ENCODE measurements at places on chromosomes 1 and 21.

GRCh38 chr1:232301246-232301645 is 328.7 kb downstream of the SIPA1L2 start:
- DNase-seq: no peak

DNA sequence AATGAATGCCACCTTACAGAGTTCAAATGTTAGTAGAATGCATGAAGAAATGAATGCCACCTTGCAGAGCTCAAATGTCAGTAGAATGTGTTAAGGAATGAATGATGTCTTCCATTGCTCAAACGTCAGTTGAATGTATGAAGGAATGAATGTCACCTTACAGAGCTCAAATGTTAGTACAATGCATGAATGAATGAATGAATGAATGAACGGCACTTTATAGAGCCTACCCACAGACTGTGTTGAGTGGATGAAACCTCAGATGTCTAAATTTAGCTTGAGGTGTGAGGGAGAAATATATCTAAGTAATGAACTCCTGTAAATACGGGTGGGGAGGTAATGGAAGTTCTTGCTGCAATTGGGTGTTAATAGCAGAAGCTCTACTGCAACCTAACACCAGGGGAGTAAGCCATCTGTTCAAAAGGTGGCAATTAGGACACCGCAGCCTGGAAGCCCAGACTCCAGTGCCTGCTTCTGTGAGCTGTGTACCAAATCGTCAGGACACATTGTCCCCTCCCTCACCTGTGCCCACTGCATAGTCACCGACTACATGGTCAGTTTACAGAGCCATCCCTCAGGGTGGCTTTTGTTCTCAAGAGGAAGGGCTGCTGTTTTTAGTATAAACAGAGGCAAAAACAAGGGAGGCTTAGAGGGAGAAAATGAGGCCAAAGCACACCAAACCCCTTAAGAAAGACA is 26.7 kb downstream of the SUSD4 start:
- no peak for DNase-seq

DNA sequence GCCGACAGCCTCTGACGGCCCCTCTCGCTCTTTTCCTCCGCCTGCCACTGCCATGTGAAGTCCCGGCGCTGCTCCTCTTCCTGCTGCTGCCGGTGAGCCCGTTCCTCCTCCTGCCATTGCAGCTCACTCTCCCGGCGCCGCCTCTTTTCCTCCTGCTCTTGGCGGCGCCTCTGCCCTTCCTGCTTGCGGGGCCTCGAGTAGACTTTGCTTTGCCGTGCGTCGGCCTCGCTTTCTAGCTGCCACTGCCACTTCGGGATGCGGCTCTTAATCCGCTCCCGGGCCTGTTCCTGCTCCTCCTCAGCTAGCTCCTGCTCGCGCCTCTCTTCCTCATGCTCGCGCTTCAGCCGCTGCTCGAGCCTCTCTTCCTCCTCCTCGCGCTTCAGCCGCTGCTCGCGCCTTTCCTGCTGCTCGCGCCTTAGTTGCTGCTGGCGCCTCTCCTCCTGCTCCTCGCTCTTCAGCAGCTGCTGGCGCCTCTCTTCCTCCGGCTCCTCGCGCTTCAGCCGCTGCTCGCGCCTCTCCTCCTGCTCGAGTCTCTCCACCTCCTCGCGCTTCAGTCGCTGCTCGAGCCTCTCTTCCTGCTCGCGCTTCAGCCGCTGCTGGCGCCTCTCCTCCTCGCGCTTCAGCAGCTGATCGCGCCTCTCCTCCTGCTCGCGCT is 4.3 kb downstream of the TCHH start:
- DNase-seq: peak; percentile 62

- no peak for DNase-seq
Observed at GRCh38 chr1:8418301-8418700, 100.4 kb downstream of the SLC45A1 start.

- DNase-seq: no peak
Observed at GRCh38 chr1:63668298-63668697, 75.1 kb downstream of the PGM1 start.

- DNase-seq: no peak
Observed at GRCh38 chr1:40575336-40575735, 43.9 kb downstream of the ZNF684 start.

- no peak for DNase-seq
Observed at GRCh38 chr1:65054481-65054880, 88.1 kb upstream of the JAK1 start.

GRCh38 chr1:112386731-112387346 is 9.2 kb upstream of the CTTNBP2NL start:
- DNase-seq: no peak

DNA sequence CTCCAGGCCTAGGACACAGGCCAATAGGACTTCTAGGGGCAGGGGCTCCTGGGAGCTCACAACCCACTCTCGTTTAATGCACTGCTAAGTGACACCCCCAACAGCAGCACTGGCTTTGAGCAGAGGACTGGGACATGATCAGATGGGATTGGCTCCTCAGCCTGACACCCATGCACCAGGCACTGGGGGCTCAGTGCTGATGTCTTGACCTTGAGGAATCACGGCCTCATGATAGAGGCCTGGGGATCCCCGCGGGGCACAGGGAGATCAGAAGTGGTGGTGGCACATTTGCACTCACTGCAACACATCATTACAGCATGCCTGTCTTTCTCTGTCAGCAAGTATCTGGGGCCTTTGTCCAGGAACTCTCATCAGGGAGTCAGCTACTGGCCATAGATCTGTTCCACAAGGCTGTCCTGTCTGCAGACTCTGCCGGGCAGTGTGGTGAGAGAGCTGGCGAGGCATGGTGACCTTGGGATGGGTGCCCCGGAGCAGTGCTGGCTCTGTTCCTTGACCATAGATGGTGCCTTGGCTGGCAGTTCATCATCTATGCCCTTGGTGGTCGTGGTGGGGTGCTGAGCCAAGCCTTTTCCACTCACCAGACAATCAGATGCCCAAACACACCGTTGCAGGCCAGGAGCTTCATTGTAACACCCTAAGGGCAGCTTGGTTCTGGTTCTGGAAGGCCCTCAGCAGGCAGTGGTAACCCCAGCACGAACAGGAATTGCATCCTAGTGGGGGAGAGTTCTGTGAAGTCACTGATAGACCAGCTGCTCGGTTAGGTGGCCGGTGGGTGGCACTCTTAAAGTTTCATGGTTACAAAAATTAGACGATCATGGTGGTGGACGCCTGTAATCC is 22.2 kb upstream of the PARP1 start:
- no peak for DNase-seq
